ENCODE measurements at places on chromosomes 1 and 21.
A peak's percentile ranks its signal among the peaks of the same experiment; 100 is the strongest.

GRCh38 chr21:29117372-29117955 is 13.0 kb upstream of the MAP3K7CL start:
- no peak for DNase-seq

DNA sequence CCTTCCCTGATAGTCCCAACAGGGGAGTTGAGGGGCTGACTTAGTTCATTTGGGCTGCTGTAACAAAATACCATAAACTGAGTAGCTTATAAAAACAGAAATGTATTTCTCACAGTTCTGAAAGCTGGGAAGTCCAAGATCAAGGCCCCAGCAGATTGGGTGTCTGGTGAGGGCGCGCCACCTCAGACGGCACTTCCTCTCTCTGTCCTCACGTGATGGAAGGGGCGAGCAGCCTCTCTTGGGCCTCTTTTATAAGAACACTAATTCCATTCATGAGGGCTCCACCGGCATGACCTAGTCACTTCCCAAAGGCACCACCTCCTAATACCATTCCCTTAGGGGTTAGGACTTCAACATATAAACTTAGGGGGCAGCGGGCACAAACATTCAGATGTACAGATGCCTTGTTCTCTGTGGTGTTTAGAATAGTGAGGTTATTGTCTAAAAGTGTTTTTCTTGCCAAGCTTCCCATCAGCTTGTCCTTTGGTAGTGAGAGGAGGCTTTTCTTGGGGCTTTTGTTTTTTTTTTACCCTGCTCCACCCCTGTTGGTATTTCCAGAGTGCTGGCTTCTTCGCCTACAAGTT is 20.3 kb downstream of the NIPAL3 start:
- no peak for DNase-seq

DNA sequence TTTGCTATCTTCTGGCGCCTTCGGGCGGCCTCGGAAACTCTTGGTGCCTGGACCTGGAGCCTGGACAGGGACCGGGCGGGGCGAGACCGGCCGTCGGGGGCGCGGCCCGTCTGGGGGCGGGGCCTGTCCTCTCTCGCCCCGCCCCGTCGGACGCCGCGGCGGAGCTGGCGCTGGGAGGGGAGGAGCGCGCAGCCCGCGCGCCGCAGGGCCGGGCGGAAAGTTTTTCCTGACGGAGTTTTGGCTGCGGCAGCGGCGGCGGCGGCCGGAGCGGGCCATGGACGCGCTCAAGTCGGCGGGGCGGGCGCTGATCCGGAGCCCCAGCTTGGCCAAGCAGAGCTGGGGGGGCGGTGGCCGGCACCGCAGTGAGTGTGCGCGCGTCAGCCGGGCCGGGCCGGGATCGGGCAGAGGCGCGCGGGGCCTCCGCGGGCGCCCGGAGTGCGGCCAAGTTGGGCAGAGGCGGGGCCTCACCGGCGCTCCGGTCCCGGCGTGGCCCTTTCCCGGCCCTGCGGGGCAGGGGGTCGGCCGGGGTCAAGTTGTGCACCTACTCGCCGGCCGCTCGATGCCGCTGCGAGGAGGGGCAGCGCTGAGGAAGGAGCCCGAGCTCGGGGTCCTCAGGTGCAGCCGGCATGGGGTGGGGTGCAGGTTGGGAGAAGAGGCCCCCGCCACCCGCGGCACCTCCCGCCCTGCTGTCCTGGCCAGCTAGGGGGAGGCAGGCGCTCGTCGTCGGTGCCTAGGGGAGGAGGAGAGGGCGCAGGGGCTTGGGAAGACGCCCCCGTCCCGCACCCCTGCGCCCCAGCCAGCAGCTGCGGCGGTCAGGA is at the start of gene LDLRAP1:
LDLRAP1 (plus strand) TSS at position 182 of the 818 bp plus-strand sequence; CDS start at position 275, 93 bp downstream.
- DNase-seq = peak; percentile 73

- DNase-seq = no peak
Observed at GRCh38 chr1:19612530-19612929, 31.6 kb upstream of the NBL1 start.

- DNase-seq = no peak
Observed at GRCh38 chr1:3212453-3213355, 143.7 kb downstream of the PRDM16 start.

GRCh38 chr1:117621316-117621715 is 15.5 kb downstream of the TENT5C start:
- DNase-seq = no peak

GRCh38 chr1:96552451-96552850 is 169.1 kb upstream of the PTBP2 start:
- DNase-seq = no peak

DNA sequence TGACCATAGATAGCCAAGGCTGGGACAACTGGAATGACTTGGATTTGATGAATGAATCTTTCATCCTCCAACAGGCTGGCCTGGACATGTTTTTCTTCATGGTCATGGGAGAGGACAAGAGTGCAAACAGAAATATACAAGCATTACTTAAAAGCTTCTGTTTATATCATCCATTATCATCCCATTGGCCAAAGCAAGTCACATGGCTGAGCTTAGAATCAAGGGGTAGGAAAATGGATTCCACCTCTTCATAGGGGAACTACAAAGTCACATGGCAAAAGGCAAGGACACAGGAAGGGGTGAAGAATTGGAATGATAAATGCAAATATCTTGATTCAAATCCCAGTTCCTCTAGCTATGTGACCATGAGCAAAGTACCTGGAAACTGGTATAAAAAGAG is 90.2 kb upstream of the BARHL2 start:
- no peak for DNase-seq

DNA sequence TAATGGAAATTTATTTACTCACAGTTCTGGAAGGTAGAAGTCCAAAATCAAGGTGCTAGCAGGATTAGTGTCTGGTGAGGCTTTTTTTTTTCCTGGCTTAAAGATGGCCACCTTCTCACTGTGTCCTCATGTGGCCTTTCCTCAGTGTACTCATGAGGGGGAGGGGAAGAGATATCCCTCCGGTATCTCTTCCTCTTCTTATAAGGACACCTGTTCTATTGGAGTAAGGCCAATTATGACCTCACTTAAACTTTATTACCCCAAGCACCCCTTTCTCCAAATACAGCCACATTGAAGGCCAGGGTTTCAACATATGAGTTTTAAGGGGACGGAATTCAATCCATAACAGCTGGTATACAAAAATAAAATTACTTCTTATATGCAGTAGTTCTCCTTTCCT is 203.7 kb upstream of the C1orf87 start:
- DNase-seq = no peak

- DNase-seq = no peak
Observed at GRCh38 chr1:92826792-92827191, 5.0 kb upstream of the RPL5 start.

DNA sequence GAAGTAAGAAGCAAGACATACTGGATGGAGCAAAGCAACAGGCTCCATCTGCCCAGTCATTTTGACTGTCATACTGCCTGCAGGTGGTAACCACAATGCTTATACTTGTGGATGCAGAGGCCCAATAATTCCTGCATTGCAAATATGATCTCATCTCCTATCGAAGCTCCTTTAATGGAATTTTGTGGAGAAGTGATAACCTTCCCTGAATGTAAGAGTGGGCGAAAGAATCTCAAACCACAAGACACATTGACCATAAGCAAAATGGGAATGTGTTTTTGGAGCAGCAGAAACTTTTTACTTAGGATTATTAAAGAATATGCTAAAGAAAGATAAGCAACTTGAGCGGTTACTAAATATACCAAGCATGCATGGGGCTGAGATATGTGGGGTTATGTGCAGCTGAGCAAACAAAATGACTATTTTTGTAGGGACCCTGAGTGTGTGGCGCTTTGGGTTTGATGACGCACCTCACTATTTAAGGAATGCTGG is 77.4 kb upstream of the BACH1 start:
- DNase-seq = no peak

- DNase-seq = no peak
Observed at GRCh38 chr1:43867976-43868740, 65.4 kb upstream of the ARTN start.

- no peak for DNase-seq
Observed at GRCh38 chr1:51100264-51100880, 1.7 kb upstream of the C1orf185 start.

GRCh38 chr1:22471078-22471477 is 19.4 kb downstream of the ZBTB40 start:
- no peak for DNase-seq
